HT1080 (cell line): ENCODE measurements at places on chromosomes 16 and 17. TPM values are rescaled to one million over a fixed set of nuclear protein-coding genes. Genes with fewer than 3 reads are reported as not detected.

B4GALNT2 gene
- total RNA-seq = not detected in 2 replicates

CLEC19A gene
- total RNA-seq = not detected in 2 replicates

NHERF2 gene
- 118 and 158 TPM in 2 replicates for total RNA-seq

TRAF7 gene
- 122 and 138 TPM in 2 replicates for total RNA-seq

IKZF3 gene
- total RNA-seq = not detected in 2 replicates

TOP2A gene
- 154 and 155 TPM in 2 replicates for total RNA-seq
